Stimulated activated CD8-positive, alpha-beta memory T cell treated with anti-CD3 and anti-CD28 coated beads, Interleukin-7, amount 100 ng/mL, for 1 hour (primary cell): ENCODE measurements at places on chromosomes 7 and 10.

GRCh38 chr10:124946945-124947344 is 5.0 kb downstream of the ZRANB1 start:
- DNase-seq, result no peak

- no peak for DNase-seq
Observed at GRCh38 chr10:75342397-75342796, 59.2 kb downstream of the ZNF503 start.

DNA sequence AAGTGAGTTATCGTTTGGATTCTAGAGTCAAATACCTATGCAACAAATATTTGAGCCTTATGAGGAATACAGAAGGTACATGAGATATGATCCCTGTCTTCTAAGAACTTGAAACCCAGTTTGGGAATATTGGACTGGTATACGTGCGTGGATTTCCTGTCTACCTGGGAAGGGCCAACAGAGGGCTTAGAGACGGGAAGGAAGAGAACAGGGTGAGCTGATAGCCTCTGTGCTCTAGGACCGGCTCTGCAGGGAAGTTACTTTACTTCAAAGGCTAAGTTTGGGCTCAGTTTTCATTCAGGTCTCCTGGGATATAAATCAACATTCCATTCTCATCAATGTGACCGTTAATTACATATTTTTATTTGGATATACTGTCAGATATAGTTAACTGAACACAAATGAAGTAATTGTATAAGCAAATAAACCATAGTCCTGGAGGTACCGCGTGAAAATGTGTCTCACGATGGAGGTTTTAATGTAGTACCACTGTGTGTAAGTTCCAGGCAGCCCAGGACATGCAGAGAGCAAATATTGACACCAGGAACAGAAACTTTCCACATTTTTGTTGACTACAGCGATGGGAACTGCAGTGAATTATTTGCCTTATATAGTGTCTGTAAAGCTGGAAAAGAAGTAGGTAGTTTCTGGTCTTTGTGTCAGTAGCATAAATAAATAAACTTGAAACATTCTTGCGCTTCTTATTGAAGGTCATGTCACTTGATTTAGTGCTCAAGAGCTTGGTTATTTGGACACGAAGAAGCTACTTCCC is 8.6 kb downstream of the CHST12 start:
- no peak for DNase-seq

DNA sequence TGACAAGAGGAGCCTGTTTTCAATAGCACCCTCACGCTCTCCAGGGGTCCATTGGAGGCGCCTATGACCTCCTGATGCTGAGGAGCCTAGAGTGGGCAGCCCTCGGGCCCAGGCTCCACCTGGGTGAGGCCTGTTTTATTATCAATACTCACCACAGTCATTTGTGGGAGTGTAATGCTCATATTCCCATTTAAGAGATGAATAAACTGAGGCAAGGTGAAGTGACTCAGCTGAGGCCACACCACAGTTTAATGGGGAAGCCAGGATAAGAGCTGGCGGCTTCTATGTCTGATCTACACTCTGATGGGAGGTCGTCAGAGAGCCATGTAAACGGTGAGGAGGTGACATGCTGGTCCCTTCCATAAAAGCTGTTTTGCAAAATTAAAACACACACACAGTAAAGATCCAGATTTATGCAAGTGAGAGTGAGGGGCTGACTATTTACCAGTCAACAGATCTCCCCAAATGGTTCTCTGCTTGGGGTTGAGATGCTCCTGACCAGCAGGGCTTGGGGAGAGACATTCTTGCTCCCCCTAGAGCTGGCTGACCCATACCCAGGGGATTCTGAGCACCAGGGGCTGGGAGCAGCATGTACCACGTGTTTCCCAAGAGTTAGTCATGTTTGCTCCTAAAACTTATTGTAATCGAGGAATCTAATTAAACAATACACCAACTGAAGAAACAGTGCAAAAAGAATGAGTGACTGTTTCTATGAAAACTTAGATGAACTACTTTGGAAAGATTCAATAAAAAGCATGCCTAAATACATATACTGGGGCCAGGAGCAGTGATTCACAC is 81.0 kb upstream of the INSIG1 start:
- no peak for DNase-seq

GRCh38 chr7:80244206-80244916 is 109.7 kb downstream of the GNAI1 start:
- no peak for DNase-seq

DNA sequence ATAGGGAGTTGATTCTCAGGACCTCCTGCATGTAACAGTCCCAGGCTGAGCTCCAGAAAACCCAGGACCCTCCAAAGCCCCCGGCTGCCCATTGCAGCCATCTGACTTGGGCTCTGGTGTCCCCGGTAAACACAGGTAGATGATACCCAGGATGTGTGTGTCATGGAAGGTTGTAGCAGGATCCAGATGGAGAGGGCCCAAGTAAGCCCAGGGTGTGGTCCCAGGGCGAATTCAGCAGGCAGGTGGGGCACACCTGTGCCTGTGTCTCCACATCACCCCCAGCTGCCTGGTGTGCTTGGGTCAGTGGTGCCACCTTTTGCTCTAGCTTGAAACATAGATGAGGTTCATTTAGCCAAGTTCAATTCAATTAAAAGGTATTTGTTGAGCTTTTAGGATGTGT is 524.1 kb downstream of the GLRX3 start:
- DNase-seq, result no peak

- DNase-seq, result no peak
Observed at GRCh38 chr7:7490003-7490402, 45.7 kb downstream of the COL28A1 start.

DNA sequence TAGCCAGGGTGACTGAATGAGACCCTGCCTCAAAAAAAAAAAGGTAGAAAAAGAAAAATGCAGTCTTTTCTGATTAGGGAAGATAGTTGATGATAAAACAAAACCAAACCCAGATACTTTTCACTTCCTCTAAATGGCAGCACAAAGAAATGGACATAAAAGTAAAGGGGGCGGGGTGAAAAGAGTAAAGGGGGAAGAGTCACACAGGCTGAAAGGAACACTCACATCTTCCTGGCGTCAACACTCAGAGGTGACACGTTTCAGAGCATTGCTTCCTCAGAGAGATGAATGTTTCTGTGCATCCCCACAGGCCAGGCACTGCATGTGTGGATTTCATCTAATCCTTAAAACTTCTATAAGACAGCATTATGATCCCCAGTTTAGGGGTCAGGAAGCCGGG is 81.2 kb downstream of the HIPK2 start:
- no peak for DNase-seq

GRCh38 chr7:33185786-33186185 is 56.4 kb downstream of the BBS9 start:
- DNase-seq, result no peak

GRCh38 chr7:114842551-114843065 is 79.3 kb upstream of the MDFIC start:
- DNase-seq, result no peak

- no peak for DNase-seq
Observed at GRCh38 chr10:120741396-120741795, 109.8 kb upstream of the WDR11 start.

DNA sequence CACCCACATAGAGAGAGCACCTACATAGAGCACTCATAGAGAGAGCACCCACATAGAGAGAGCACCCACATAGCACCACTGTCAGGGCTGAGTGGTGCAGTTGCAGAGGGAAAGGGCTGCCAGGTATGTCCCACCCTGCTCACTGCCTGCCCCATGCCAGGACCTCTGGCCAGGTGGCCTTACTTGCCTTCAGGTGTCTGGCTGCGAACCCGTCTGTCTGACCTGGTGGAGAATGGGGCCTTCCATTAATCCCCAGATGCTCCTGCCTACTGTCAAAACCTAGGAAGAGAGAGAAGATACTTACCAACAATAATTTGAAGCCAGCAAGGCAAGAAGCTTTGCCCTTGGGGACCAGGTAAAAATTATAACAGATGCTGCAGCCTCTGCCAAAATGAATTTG is 51.1 kb downstream of the INSIG1 start:
- DNase-seq, result no peak

- DNase-seq, result no peak
Observed at GRCh38 chr7:45610660-45611299, 36.6 kb downstream of the ADCY1 start.

DNA sequence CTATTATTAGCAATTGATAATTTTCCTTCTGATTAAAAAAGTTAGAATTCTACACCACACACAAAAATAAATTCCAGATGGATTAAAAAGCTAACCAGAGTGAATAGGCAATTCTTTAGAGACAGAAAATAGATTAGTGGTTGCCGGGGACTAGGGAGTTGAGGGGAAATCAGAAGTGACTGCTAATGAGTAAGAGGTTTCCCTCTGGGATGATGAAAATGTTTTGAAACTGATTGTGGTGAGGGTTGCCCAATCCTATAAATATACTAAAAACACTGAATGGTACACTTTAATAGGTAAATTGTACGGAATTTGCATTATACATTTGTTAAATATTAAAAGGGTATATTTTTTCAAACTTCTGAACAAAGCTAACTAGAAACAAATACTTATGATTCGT is 214.9 kb downstream of the GPAM start:
- DNase-seq, result no peak

GRCh38 chr7:80070391-80070790 is 64.2 kb upstream of the GNAI1 start:
- DNase-seq, result no peak

- no peak for DNase-seq
Observed at GRCh38 chr7:133683182-133683454, 430.2 kb downstream of the EXOC4 start.

DNA sequence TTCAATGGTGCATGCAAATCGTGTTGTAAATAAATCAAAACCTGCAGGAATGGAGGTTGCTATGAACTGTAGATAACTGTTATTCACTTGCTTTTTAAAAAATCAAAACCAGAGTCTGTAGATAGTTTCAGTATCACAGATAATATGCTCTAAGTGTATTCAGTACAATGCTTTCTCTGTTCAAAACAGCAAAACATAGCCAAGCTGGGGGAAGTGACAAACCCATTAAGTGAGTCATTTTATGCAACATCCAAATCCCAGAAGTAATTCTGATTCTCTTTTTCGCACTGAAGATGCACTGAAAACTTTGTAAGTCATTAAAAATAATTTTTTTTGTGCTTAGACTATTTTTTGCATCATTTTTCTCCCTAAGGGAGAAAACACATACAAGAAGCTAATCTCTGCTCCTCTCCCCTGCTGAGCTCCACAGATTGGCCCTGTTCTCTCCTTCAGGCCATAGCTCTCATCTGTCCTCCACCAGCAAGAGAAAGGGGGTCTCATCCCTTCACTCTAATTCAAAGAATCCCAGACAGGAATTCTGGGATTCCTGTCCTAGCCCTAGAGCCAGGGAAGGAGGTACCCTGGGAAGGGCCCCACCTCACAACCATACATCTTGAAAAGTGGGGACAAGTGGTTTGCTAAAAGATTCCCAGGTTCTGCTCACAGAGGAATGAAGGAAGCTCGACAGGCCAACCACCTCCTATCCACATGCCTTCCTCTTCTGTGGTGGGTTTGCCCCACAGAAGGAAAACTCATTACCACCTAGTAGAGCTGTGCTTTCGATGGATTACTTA is 4.9 kb downstream of the PRTFDC1 start:
- DNase-seq, result no peak

DNA sequence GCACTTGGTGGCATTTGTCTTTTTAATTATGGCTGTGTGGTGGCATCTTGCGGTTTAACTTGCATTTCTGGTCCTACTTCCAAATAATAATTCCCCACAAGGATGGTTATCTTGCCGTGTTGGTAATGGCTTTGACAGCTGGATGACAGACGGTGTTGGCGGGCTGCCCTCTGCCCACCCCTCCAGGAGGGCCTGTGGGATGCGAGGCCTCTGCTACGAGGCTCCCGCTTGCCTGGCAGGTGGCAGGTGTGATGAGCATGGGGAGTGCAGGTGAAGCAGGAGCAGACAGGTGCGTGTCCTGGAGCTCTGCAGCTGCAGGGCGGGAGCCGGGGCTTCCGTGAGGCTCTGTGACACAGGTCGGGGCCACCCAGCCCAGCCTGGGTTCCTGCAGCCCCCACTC is 11.8 kb downstream of the INPP5A start:
- no peak for DNase-seq

- DNase-seq, result no peak
Observed at GRCh38 chr7:47763063-47763974, 181.4 kb upstream of the TNS3 start.

DNA sequence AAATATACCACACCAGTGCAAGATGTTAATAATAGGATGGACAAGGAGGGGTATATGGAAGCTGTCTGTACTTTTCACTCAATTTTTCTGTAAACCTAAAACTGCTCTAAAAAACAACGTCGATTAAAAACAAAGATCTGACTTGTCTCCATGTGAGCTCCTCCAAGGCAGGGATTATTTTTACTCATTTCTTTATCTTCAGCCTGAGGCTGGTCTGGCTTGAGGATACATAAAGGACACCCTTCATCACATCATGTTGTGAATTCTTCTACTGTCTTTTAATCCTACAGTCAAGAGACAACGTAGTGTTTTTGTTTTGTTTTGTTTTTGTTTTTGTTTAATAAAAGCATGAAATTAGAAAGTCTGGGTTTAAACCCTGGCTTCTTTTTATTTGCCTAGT is 486.9 kb downstream of the PLXNA4 start:
- DNase-seq, result no peak

DNA sequence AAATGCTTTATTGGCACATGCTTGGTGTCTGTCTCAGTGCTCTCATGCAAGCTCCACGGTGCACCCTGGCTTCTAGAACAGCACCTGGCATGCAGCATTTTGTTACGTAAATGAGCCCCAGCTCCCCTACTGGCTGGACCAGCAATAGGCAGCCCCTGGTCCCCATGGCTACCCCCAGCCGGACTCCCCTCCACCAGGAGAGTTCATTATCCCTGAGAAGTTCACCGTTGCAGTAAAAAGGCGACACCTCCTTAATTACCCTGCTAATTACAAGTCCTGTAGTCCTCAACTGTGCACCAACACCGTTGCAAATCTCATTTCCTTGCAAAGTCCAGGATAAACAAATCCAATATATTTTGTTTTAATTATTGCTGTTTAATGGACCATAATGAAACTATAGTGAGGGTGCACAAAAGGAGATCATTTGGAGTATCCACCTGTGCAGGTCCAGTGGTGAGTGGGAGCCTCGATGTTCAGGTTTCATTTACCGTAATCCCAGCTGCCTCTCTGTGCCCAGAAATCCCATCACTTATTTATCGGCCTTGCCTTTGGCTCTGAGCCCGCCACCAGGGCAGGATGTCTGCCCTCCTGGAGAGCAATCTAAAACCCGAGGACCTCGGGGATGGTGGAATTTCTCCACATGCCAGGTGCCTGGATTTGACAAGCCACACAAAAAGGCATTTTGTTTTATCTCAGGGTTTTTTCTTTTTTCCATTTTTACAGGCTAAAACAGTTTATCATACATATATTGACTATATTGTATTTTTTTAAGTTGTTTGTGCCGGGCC is 12.8 kb upstream of the DRGX start:
- no peak for DNase-seq
